ENCODE measurements at places on chromosomes 5 and 9.

DNA sequence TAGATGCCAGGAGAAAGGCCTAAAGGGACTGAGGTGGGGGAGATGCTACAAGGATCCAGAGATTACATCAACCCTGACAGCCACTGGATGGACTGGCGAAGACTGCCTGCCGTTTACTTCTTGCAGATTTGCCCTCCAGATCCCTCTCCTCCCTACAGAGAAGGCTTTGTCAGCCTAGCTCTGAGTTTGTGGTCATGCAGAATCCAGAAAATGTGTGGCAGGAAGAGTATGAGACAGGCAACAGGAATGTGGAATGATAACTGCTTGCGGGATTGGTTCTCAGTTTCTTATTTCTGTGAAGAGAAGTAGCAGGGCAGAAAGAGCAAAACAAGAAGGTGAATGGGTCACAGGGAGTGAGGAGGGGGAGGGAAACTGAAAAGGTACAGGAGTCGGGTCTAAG lies 129.6 kb downstream of the TLE1 start:
- DNase-seq = no peak

GRCh38 chr9:95296761-95297160 lies 20.7 kb downstream of the FANCC start:
- DNase-seq = no peak

- peak; percentile 49 for DNase-seq
These were observed at the start of gene HRH2 for GRCh38 chr5:175657593-175658271. Gene HRH2, plus strand, starts transcription at chr5:175658071. Its CDS starts 25,163 bp downstream, at chr5:175683234.

GRCh38 chr5:15483351-15484097 lies 16.5 kb upstream of the FBXL7 start:
- no peak for DNase-seq

DNA sequence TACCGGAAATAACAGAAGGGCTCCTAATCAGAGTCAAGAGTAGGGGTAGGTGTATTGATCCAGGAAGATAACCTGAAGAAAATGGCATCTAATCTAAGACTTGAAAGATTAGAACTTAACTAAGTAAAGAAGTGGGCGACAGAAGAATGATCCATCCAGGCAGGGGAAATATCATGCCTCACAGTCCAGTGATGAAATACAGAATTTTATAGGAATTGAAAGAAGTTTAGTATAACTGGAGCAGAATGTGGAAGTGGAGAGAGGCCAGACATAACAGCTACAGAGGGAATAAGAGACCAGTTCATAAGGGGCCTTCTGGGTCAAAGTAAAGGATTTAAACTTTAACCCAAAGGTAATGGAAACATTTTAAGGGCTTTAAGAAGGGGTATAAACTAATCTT lies 42.2 kb downstream of the ERP44 start:
- DNase-seq = no peak

- DNase-seq = peak; percentile 50
These were observed 132.2 kb downstream of the FBXO4 start for GRCh38 chr5:42057254-42057690.

- no peak for DNase-seq
These were observed 40.2 kb upstream of the FBXW11 start for GRCh38 chr5:172046593-172046992.

DNA sequence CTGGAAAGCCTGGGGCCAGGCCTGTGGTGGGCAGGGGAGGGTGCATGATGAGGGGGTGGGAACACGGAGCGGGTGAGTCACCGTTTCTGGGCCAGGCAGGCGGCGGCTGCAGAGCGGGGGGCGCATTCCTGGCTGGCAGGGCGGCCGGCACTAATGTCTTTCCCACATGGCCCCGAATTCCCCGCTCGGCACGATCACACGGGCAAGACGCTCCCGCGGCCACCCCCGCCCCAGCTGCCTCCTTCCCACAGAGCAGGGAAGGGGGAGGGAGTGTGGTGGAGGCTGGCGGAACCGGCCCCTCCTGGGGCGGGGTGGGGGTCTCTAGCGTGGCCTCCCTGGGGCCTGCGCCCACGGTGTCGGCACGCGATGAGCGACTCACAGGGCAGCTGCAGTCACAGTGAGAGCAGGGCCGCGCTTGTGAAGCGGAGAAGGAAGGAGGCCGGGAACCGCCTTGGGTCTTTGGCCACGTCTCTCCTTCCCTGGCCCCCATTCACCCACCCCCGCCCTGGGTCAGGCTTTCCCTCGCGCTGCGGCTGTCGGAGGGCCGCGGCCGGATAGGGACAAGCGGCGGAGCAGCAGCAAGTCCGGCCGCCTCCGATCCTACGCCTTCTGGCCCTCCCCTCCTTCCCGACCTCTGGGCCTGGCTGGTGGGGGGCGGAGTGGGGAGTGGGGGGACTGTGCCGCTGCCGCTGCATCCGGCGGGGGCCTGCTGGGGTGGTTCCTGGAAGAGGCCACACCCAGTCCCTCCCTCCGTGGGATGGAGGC lies 48.9 kb downstream of the CXXC5 start:
- DNase-seq = peak; percentile 33

DNA sequence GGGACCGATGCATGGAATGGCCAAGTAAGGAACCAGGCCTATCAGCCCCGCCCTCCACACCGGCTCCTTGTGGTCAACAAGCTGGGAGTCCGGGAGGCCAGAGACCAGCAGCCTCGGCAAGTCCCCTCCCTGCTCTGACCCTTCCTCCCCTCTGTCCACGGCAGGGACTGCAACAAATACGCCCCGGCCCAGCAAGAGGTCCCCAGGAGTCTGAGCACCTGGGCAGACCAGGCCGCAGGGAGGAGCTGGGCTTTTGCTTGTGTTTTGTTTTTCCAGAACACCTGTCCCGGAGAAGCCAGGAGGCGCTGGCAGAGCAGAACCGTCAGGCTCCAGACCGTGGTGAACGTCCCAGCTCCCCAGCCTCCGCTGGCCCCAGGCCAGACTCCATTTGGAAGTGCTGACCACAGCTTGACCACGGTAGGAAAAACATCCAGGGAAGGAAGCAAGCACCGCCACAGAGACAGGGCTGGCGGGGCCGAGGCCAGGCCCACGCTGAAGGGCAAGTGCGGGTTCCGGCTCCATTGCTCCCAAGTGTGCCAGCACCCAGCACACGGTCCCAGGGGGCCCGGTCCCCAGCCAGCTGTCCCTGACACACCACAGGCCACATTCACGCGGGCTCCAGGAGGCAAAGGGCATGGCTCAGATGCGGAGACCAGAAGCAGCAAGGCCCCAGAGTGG lies 56.7 kb downstream of the VAV2 start:
- DNase-seq = no peak

- no peak for DNase-seq
These were observed 6.3 kb downstream of the EXD3 start for GRCh38 chr9:137416563-137417151.

GRCh38 chr5:135034236-135034962 lies 371 bp upstream of the PITX1 start:
- peak; percentile 36 for DNase-seq

DNA sequence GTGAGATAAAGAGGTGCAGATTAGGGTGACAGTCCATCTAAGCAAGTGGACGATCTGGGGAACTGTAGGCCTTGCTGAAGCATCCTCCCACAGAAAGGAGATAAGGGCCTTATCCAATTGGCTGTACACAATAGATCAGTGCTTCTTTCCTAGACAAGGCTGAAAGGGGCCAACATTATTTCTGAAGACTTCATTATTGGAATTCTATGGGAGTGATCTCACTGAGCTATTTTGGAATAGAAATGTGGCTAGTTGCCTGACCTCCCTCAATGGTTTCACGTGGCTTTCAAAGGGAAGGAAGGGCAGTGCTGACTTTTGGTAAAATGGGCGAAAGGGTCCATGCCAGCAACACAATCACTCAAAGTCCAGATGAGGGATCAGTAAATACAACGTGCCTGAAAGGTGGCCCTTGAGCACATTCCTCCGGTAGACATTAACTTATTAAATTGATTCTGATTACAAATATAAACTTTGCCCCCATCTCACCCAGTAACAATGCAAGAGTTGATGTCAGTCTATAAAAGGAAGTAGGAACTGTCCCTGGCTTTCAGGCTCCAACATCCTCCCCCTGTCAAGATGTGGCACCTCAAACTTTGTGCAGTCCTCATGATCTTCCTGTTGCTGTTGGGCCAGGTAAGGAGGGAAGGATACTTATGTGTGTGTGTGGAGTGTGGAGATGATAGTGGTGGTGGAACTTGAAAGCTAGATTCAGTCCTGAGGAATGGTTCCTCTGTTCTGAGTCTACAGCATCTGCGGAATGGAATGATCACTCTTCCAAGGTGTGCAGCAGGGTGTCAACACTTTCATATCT lies at the start of gene LEAP2:
Gene LEAP2, plus strand, starts transcription at position 550 of the 811 bp plus-strand sequence. Its CDS starts 27 bp downstream, at position 577.
- no peak for DNase-seq

- no peak for DNase-seq
These were observed 173.1 kb downstream of the KDM4C start for GRCh38 chr9:6930827-6931226.

- DNase-seq = no peak
These were observed 6.0 kb upstream of the SEMA5A start for GRCh38 chr5:9551567-9552537.

GRCh38 chr9:97567182-97567893 lies 65.8 kb downstream of the TSTD2 start:
- DNase-seq = no peak

GRCh38 chr5:36889264-36889663 lies 12.7 kb downstream of the NIPBL start:
- no peak for DNase-seq

DNA sequence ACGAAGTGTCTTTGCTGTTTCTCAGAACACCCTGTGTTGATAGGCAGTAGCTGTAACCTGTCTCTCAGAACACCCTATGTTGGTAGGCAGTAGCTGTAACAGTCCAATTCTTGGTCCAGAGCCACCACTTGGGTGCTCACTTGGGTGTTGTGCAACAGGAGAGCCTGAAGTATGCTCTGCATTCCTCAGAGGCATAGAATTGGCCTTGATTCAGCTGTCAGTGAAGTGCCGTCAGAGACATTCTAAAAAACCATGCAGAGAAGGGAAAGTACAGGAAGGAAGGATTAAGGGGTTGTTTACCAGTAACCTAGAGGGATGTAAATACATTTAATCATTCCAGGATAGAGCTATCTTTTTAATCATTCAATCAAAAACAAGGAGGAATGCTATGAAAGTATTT lies 231.2 kb downstream of the ARRDC3 start:
- DNase-seq = no peak

GRCh38 chr9:129888293-129889121 lies 53.2 kb downstream of the USP20 start:
- peak; percentile 84 for DNase-seq

GRCh38 chr5:139690803-139691629 lies 42.9 kb downstream of the CXXC5 start:
- no peak for DNase-seq

All from activated naive CD4-positive, alpha-beta T cell treated with anti-CD3 and anti-CD28 coated beads, Interleukin-2, amount 50 U/mL, for 16 hours (primary cell).